Right cardiac atrium (tissue), 5 donors: ENCODE measurements at places on chromosomes 3 and 15. TPM values are rescaled to one million over a fixed set of nuclear protein-coding genes. Genes with fewer than 3 reads are reported as not detected.
A peak's percentile ranks its signal among the peaks of the same experiment; 100 is the strongest.

GRCh38 chr3:117079997-117080396, 370.4 kb downstream of the TUSC7 start:
- DNase-seq = no peak

- no peak for DNase-seq
Measured at GRCh38 chr3:114308377-114308776, 14.5 kb downstream of the TIGIT start.

- DNase-seq = no peak
Measured at GRCh38 chr15:78925956-78926743, 18.7 kb downstream of the CTSH start.

- DNase-seq = peak; percentile 94
Measured at GRCh38 chr15:96356494-96357455, 26.3 kb downstream of the NR2F2 start.

- DNase-seq = no peak
Measured at GRCh38 chr15:35886765-35887164, 340.8 kb upstream of the DPH6 start.

Gene PRSS50
- total RNA-seq = 0.31 TPM

Gene CKMT1B
- total RNA-seq = 0.44 TPM

Gene STRA6
- total RNA-seq = 0.58 TPM

Gene GOLGA8Q
- total RNA-seq = 0.71 TPM
